Esophagus muscularis mucosa (tissue), 4 donors: ENCODE measurements at places on chromosomes 12 and 14. TPM values are rescaled to one million over a fixed set of nuclear protein-coding genes. Genes with fewer than 3 reads are reported as not detected.

Gene TFCP2
- 15.7 TPM for total RNA-seq

Gene ESR2
- 0.83 TPM for total RNA-seq

Gene MYO1H
- total RNA-seq, result not detected

Gene PAPLN
- 25.6 TPM for total RNA-seq

DNA sequence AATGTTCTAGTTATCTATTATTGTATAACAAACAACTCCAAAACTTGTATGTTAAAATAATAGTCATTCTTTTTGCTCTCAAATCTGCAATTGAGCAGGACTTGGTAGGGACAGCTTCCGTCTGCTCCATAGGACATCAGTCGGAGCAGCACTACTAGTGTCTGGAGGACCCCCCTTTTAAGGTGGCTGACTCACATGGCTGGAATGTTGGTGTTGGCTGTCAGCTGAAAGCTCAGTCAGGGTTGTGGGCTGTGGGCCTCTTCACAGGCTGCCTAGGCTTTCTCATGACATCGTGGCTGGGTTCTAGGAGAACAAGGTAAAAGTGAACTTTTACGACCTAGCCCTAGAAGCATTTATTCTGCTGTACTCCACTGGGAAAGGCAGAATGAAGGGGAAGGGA, 160.6 kb downstream of the ANO4 start:
- DNase-seq, result no peak
- H3K27me3 ChIP-seq, result no peaks in the 10 kb centered on the region
- H3K36me3 ChIP-seq, result no peaks in the 10 kb centered on the region
- H3K27ac ChIP-seq, result no peak overlapping the region
- no peak overlapping the region for H3K4me3 ChIP-seq

- no peak overlapping the region for H3K27ac ChIP-seq
Observed at GRCh38 chr12:65649126-65649525, 175.2 kb upstream of the HMGA2 start.

DNA sequence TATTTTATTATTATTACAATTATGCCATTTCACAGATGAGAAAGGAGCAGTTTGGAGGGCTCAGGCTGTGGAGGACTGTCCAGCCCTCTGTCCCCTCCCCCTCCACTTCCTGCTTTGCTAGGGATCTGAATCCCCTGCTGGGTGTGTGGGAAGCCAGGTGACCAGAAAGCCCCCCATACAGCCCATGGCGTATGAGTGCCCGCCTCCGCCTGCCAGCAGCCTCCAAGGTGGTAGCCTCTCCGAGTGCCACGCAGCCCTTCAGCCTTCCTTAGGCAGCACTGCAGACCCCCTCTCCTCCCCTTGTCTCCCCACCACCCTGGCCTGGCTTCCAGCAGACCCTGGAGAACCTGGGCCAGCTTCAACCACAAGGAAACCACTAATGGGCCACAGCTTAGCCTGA, 12.6 kb downstream of the DTX1 start:
- H3K36me3 ChIP-seq, result no peaks in the 10 kb centered on the region
- no peak overlapping the region for H3K4me3 ChIP-seq
- no peaks in the 10 kb centered on the region for H3K27me3 ChIP-seq

DNA sequence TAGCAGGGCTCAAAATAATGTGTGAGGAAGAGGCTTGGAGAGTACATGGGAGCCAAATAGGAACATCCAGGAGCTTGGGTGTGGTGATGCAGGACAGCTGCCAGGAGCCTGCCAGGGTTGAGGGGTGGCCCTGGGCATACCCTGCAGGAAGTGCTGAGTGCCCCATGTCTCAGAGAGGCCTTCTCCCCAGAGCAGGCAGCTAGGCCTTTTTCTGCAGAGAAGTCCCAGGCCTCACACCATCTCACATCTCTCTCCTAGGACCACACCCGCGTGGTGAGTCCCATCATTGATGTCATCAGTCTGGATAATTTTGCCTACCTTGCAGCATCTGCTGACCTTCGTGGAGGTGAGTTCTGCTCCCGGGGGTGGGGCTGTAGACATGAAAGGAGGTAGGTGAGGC, 66.9 kb downstream of the ERH start:
- H3K4me3 ChIP-seq, result no peak overlapping the region
- H3K27me3 ChIP-seq, result no peaks in the 10 kb centered on the region
- H3K4me1 ChIP-seq, result no peaks in the 10 kb centered on the region
- DNase-seq, result no peak

DNA sequence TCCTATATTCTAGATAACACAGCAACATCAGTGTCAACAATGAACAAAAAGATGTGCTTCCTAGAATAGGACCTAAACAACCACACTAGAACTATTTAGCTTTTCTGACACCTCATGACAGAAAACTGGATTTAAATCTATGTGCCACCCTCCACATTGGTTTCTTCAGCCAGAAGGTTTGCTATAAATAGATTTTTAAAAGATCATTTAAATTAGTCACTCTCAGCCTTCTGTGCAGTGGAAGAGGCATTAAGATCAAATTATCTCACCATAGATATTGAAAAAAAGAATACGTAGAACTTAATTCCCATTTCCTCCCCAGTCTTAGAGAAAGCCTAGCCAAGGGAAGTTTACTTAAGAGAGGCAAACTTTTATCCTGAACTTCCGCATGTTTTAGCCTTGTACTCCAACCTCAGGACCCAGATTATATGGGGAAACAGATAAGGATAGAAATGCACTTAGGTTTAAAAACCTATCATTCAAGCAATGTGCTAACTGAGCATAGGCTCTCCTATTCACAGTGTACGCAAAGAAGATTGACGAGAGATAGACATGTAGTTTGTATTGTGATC, 59.6 kb downstream of the NELL2 start:
- no peaks in the 10 kb centered on the region for H3K27me3 ChIP-seq
- no peak for DNase-seq
- no peaks in the 10 kb centered on the region for H3K36me3 ChIP-seq
- no peaks in the 10 kb centered on the region for H3K4me1 ChIP-seq

- H3K36me3 ChIP-seq, result no peaks in the 10 kb centered on the region
- peaks cover 8% of the 10 kb centered on the region for H3K4me1 ChIP-seq
- no peak overlapping the region for H3K27ac ChIP-seq
- H3K4me3 ChIP-seq, result no peak overlapping the region
- DNase-seq, result no peak
- H3K27me3 ChIP-seq, result no peaks in the 10 kb centered on the region
Observed at GRCh38 chr12:52684431-52684830, 4.2 kb upstream of the KRT1 start.

GRCh38 chr14:51780741-51781140, 79.7 kb upstream of the GNG2 start:
- peaks cover 7% of the 10 kb centered on the region for H3K4me1 ChIP-seq
- no peaks in the 10 kb centered on the region for H3K27me3 ChIP-seq
- H3K4me3 ChIP-seq, result no peak overlapping the region
- H3K36me3 ChIP-seq, result no peaks in the 10 kb centered on the region
- H3K27ac ChIP-seq, result no peak overlapping the region

DNA sequence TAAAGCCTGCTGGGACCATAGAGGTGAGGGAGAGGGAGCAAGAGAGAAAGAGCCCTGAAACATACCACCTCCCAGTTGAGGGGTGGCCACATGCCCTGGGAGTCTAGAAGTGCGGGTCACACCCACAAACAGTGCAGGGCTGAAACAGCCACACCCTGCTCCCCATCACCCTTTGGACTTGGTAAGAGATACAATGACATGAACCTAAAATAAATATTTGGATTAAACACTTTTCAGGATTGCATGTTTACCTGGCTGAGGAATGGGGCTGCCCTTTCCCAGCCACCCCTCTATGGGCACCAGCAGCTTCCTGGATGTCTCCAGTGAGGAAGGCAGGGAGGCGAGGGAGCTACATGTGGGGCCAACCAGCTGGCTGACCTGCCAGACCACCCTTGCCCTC, 39.0 kb upstream of the TC2N start:
- no peak overlapping the region for H3K27ac ChIP-seq
- no peaks in the 10 kb centered on the region for H3K4me1 ChIP-seq
- no peak overlapping the region for H3K4me3 ChIP-seq
- H3K36me3 ChIP-seq, result no peaks in the 10 kb centered on the region
- DNase-seq, result no peak

DNA sequence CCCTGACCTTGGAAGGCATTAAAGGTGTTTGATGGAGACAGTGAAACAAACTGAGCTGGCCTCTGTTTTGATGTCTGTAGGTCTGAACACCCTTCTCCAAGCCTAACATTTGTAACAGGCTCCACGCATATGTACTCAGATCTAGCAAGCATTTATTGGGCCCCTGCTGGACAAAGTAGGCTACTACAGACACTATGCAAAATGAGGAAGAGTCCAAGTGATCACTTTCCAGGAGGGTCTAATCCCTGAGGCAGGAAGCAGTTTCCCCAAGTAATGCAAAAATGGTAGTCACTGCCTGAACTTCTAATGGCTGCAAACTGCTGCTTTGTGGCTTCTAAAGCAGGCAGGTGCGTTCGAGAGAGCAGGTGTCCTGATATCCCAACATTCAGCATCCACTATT, 405.8 kb downstream of the MED13L start:
- H3K36me3 ChIP-seq, result no peaks in the 10 kb centered on the region
- H3K27ac ChIP-seq, result no peak overlapping the region
- H3K4me1 ChIP-seq, result no peaks in the 10 kb centered on the region
- H3K27me3 ChIP-seq, result no peaks in the 10 kb centered on the region
- no peak overlapping the region for H3K4me3 ChIP-seq
- DNase-seq, result no peak

DNA sequence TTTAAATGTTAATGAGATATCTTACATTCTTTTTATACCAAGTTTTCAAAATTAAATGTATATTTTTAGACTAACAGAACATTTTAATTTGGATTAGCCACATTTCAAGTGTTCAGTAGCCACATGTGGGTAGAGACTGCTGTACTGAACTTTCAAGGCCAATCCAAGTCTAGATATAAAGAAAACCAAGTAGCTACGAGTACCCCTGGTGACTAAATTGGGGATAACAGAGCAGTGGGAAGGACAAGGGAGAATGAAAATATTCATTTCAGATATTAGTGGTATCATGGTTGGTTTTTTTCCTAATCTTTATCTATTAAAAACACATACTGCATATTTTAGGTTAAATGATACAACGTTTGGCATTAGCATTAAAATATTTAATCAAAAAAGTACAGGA, 69.4 kb upstream of the RHOJ start:
- H3K4me3 ChIP-seq, result no peak overlapping the region
- H3K36me3 ChIP-seq, result no peaks in the 10 kb centered on the region
- no peaks in the 10 kb centered on the region for H3K27me3 ChIP-seq
- no peak for DNase-seq
- H3K27ac ChIP-seq, result no peak overlapping the region
